Stimulated activated CD4-positive, alpha-beta T cell treated with anti-CD3 and anti-CD28 coated beads, Interleukin-4, amount 100 ng/mL, for 1 hour (primary cell): ENCODE measurements at places on chromosomes 1 and 21.

DNA sequence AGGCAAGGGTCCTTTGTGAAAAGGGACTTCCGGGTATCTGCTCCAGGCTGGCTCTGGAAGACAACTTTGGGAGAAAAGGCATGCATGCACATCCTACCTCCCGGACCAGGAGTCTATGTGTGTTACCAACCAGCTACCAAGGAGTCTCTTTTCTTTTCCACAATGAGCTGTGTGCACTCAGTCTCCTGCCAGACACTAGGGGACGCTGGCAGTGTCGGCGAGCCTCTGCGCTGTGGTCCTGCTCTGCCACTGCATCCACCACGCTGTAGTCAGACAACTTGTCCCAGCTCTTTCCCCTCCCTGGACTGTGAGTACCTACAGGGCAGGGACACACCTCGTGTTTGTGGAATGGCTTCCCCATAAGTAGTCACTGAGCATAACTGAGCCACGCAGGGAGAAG is 5.1 kb upstream of the SSR2 start:
- peak; percentile 15 for DNase-seq

DNA sequence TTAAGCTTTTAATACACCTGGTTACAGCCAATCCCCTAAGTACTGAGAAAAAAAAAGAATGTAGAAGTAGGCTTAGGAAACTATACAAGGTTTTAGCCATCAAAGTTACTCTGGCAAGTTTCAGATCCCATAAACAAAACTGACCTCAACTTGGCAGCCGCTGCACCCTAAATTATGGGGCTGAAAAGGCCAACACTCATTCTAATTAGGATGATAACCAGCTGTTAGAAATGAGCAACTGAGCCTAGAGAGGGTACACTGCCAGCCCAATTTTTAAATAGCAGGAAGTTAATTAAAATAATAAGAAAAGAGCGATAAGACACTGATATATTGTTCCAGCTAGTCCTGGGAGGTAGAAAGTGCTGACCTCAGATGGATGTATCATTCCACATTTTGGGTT is 105.7 kb upstream of the VAV3 start:
- no peak for DNase-seq

DNA sequence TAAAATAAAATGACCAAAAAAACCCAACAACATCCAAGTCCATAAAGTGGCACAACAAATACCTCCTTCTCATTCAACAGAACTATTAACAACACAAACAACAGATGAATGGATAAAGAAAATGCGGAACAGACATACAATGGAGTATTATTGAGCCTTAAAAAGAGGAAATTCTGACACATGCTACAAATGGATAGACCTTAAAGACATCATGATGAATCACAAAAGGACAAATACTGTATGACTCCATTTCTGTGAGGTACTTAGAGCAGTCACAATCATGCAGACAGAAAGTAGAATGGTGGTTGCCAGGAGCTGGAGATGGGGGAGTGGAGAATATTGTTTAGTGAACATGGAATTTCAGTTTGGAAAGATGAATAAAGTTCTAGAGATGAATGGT is 42.6 kb downstream of the EYA3 start:
- no peak for DNase-seq

DNA sequence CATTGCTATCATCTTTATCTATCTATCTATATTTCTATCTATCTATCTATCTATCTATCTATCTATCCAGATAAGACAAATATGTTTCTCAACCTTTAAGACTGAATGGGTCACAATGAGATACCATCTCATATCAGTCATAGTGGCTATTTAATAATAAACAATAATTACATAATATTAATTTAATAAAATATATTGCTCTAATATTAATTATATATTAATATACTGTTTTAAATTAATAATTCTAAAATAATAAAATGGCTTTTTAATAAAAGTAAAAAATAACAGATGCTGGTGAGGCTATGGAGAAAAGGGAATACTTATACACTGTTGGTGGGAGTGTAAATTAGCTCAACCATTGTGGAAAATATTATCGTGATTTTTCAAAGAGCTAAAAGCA is 13.0 kb upstream of the PLPPR4 start:
- DNase-seq: no peak

- no peak for DNase-seq
Observed at GRCh38 chr1:6178751-6179563, 1.2 kb downstream of the CHD5 start.

DNA sequence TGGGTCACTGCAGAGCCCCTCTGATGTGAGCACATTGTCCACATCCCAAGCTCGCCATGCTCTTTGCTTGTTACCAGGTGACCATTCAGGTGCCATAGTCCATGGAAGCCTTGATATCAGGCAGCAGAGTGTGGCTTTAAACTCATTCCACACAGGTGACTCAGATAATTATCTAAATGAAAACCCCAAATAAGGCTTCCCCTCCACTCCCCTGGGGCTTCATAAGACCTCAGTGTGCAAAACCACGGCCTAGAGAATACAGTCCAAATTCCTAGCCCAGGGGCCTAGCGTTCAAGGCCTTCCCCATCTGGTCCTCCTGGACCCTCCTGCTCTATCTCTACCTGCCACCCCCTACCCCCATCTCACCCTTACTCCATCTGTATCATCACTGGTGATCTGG is 97.1 kb downstream of the ARHGEF10L start:
- DNase-seq: no peak

DNA sequence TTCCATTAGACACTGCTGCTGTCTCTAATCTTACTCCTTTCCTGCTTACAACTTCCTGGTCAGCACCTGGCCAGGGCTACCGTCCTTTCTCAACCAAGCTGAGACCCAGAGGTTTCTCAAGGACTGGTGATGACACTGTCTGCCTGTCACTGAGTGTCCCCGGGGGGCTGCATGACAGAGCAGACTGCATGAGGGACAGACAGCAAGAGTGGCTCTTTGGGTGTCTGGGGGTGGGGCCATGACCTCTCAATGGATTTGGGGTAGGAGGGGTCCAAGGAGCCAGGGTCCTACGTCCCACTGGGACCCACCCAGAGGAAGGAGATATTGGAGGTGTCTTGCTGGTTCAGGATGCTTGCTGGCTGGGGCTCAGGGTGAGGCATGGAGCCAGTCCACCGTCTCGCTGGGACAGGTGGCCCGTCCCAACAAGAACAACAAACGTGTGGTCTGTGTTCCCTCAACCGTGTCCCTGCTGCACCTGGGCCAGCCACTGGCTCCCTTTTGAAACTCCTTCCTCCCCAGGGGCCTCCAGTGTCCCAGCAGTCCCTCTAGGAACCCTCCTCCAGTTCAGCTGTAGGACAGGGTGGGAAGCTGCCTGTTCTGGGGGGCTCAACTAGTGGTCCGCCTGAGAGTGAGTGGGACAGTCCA is 344.6 kb upstream of the AJAP1 start:
- DNase-seq: no peak

DNA sequence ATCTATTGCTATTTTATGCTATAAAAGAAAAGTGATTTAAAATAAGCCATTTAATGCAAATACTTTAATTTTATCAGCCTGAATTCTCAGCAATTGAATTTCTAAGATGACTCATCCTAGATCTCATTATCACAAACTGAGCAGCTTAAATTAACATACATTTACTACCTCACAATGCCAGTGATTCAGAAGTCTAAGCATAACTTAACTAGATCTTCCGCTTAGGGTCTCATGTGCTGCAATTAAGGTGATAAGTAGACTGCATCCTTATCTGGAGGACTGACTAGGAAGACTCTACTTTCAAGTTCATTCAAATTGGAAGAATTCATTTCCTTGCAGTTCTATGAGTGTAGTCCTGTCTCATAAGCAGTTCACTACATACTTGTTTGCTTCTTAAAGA is 286.6 kb downstream of the COL11A1 start:
- DNase-seq: no peak
